ENCODE measurements at places on chromosomes 3 and 15.

GRCh38 chr3:12312010-12312409 is 23.1 kb downstream of the PPARG start:
- DNase-seq = no peak

GRCh38 chr3:160012108-160012507 is 23.5 kb downstream of the IL12A start:
- no peak for DNase-seq

DNA sequence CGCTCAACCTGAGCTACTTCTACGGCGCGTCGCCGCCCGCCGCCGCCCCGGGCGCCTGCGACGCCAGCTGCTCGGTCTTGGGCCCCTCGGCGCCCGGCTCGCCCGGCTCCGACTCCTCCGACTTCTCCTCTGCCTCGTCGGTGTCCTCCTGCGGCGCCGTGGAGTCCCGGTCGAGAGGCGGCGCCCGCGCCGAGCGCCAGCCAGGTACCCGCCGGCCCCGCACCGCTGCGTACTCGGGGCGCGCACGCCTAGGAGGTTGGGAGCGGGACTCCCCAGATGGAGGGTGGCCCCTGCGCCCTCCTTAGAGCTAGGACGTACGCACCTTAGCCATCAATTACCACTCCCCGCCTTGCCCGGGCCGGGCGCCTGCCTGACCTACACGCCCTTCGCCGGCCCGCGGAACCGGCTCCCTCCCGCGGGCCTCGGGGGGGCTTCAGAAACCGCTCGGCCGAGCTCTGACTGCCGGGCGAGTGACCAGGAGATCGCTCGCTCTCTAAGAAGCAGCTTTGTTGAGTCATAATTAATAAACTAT is 466 bp downstream of the NFKBIZ start:
- DNase-seq = peak; percentile 85

- no peak for DNase-seq
These were observed 13.2 kb upstream of the CCDC13 start for GRCh38 chr3:42786212-42786611.

- no peak for DNase-seq
These were observed 239.9 kb downstream of the FAM43A start for GRCh38 chr3:194925614-194926013.
